ENCODE measurements at places on chromosomes 2 and 18. TPM values are rescaled to one million over a fixed set of nuclear protein-coding genes. Genes with fewer than 3 reads are reported as not detected.

Gene EFEMP1
- polyA plus RNA-seq, result 143 TPM

- H3K36me3 ChIP-seq, result no peaks in the 10 kb centered on the region
- no peak for DNase-seq
- no peaks in the 10 kb centered on the region for H3K27me3 ChIP-seq
- no peak overlapping the region for H3K4me3 ChIP-seq
Observed at GRCh38 chr2:64727013-64727767, 73.5 kb upstream of the SERTAD2 start.

- H3K27me3 ChIP-seq, result no peaks in the 10 kb centered on the region
- no peaks in the 10 kb centered on the region for H3K4me1 ChIP-seq
- peaks cover 29% of the 10 kb centered on the region for H3K36me3 ChIP-seq
- no peak for DNase-seq
- no peak overlapping the region for H3K4me3 ChIP-seq
Observed at GRCh38 chr2:96347395-96347794, 11.8 kb downstream of the NCAPH start.

- H3K36me3 ChIP-seq, result peaks cover 19% of the 10 kb centered on the region
- DNase-seq, result peak; percentile 67
- H3K27ac ChIP-seq, result peak overlapping the region; percentile 84
- H3K4me3 ChIP-seq, result peak overlapping the region; percentile 72
- peaks cover 9% of the 10 kb centered on the region for H3K4me1 ChIP-seq
Observed at GRCh38 chr2:136117391-136117841, 533 bp downstream of the CXCR4 start.

DNA sequence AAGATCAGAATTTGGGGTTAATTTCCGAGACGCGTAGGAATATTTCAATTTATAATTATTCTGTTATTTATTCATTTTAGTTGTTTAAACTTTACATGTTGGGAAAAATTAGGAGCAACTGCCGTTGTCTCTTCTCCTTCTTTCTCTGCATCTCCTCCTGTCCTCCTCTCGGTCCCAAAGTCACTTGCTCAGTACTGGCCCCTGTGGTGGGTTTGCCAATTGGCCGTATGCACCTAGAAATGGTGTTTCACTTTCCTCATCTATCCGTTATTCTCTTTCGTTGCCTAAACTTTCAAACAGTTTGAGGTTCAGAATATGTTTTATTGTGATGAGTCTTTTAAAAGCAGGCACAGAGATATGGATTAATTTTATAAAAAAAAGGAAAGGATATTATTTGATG lies 517.9 kb downstream of the PLCL1 start:
- no peak for DNase-seq
- H3K4me1 ChIP-seq, result no peaks in the 10 kb centered on the region
- H3K36me3 ChIP-seq, result no peaks in the 10 kb centered on the region

GRCh38 chr2:238527565-238527964 lies 100.8 kb downstream of the ASB1 start:
- no peak overlapping the region for H3K4me3 ChIP-seq
- H3K4me1 ChIP-seq, result no peaks in the 10 kb centered on the region
- H3K27ac ChIP-seq, result no peak overlapping the region
- no peaks in the 10 kb centered on the region for H3K36me3 ChIP-seq

DNA sequence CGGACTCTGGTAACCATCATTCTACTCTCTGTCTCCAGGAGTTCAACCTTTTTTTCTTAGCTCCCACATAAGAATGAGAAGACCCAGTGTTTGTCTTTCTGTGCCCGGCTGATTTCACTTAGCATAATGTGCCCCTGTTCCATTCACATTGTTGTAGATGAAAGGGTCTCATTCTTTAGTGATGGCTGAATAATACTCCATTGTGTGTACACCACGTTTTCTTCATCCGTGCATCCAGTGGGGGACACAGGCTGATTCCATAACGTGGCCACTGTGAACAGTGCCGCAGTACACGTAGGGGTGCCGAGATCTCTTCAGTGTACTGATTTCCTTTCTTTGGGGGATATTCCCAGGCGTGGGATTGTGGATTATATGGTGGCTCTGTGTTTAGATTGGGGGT lies 72.3 kb upstream of the NFATC1 start:
- H3K4me1 ChIP-seq, result no peaks in the 10 kb centered on the region
- peaks cover 18% of the 10 kb centered on the region for H3K36me3 ChIP-seq
- no peak for DNase-seq
- no peak overlapping the region for H3K4me3 ChIP-seq

Measured in left lung (tissue), 14 donors.